ENCODE measurements at places on chromosomes 2 and 18.

GRCh38 chr2:218367415-218368149, 10.9 kb downstream of the CATIP start:
- DNase-seq = peak; percentile 22

GRCh38 chr2:126655051-126655450, 907 bp upstream of the GYPC start:
- DNase-seq = no peak

DNA sequence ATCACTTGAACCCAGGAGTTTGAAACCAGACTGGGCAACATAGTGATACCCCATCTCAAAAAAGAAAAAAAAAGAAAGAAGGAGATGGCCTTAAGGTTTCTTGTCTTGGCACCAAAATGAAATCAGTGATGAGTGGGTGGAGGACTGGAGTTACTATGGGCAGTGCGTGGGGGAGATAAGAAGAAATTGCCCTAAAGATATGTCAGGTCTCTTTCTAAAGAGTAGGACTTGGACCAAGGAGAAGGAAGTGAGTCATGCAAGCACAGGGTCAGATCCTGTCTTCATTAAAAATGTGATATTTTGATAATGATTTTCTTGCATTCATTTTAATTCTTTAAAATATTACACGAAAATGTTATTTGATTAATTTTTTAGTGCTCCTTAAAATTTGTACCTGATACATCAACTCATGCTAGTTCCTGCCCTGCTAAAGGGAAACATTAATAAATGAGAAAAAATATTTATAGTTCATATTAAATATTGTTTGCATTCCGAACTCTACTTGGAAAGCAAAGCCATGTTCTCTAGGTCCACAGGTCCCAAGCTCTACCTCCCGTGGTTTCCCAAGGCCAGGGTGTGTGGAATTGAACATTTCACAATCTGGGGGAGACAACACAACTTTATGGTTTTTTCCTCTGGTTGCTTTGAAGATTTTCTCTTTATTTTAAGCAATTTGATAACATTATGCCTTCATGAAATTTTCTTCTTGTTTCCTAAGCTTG, 62.6 kb upstream of the CTLA4 start:
- DNase-seq = no peak

DNA sequence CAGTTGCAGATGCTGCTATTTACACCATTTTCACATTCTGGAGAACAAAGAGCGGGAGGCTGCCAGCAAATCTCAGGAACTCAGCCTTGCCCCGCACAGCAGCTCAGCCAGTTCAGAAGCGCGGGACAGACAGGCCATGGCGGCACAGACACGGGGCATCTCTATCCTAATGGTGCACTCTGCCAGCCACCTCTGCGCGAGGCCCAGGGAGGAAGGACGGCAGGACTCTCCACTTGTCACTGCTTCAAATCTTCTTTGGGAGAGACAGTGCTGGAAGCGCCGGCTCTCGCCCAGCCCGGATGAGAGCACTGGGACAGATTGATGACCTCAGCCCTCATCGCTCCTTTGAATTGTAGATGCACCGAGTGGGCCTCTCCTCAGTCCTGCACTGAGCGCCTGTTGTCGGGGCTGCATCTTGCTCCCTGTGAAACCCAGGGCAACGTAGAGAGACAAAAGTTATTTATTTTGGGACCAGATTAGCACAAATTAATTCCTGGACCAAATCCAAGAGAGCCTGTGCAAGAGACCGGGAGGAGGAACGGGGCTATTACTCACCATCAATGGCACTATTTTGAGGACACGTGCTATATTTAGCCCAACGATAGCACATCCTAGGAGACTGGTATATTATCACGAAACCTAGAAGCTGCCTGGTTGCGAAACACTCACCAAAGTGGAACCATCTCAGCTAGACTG, 211.4 kb upstream of the SMIM21 start:
- no peak for DNase-seq

GRCh38 chr18:40676668-40677067, 1278.4 kb upstream of the PIK3C3 start:
- no peak for DNase-seq

- peak; percentile 44 for DNase-seq
Observed at GRCh38 chr2:230828272-230828961, 36.3 kb upstream of the ITM2C start.

DNA sequence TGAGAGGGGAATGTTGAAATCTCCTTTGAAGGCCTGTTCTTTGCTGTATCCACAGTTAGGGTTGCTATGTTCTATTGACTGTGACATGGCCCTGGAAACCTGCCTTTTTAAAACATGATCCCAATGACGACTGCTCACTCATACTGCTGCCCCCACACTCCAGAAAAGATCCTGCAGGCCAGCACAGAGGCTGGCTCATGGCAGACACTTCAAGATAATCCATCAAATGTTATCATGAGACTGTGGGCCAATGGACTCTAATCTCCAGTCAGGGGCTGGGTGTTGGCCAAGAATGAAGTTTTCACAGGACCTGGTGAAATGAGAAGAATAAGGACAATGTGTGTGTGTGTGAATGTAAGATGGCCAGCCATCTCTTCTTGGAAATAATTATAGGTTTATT, 59.0 kb upstream of the THOC1 start:
- DNase-seq = no peak

DNA sequence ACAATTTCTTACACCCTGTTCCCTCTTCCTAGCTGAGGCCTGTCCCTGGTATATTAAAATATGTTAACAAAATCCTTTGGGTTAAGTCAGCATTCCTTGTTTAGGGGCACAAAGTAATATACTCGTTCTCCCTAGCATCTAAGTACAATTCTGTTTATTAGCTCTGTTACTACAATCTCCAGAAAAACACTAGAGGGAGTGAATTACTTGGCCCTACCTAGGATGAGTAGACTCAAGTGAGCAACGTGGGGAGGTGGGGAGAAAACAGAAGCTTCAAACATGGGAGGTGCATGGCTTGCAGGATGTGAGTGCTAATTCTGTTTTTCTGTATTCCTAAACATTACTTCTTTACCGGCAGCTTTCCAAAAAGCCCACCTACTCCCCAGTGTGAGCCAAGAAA, 89.7 kb downstream of the FSIP2 start:
- DNase-seq = no peak

DNA sequence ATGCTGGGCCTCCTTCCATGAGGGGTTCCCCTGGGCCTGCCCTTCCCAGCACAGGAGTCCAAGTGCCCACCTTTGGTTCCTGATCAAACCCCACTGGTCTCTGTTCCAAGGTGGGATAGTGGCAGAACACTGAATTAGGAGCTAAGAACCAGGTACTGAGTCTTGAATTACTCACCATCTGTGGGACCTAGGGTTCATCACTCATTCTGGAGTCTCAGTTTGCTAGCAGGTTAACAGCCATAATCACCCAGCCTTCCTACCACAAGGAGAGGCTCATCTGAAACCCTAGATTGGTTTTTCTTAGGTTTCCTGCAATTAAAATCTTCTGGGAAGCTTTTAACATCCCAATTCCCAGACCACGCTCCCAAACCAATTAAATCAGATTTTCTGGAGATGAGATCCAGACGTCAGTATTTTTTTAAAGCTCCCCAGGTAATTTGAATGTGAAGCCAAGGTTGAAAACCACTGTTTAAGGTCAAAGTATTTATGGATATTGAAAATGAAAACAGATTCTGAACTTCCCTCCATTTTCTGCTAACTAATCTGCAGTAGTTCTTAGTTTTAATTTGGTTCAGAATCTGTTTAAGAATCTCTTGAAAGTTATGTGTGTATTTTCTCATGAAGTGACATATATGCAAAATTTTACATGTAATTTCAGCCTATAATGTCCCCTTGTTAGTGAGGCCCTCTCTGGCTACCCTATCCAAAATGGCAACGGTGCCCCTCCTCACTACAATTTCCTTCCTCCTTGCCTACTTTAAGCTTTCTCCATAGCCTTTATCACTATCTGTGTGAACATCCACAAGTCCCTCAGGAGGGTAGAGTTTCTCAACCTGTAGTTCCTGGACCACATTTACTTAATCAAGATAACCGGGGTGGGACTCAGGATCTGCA, 166.5 kb upstream of the CXCR4 start:
- DNase-seq = no peak

DNA sequence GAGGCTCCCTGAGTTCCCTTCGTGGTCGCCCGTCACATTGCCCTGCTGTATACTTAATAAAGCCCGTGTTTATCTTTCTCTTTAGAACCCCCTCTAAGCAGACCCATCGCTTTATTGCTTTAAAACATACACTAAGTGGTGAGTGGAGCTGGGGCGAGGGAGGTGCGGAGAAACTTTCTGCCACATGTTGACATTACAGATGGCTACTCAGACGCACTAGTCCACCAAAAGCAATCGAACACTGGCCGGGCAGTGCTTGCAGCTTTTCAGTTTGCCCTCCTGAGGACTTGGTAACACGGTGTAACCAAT, 859 bp upstream of the COLEC12 start:
- no peak for DNase-seq

- DNase-seq = no peak
Observed at GRCh38 chr2:208195531-208195930, 5.7 kb upstream of the C2orf80 start.

- no peak for DNase-seq
Observed at GRCh38 chr2:219279916-219280516, 850 bp downstream of the DNAJB2 start.

- DNase-seq = no peak
Observed at GRCh38 chr2:85439986-85440385, 21.5 kb downstream of the SH2D6 start.

Data from stimulated activated CD4-positive, alpha-beta T cell treated with anti-CD3 and anti-CD28 coated beads, TNF-alpha, amount 100 ng/mL, for 24 hours (primary cell).